ENCODE measurements at places on chromosomes 1 and 21. TPM values are rescaled to one million over a fixed set of nuclear protein-coding genes. Genes with fewer than 3 reads are reported as not detected.

The PGLYRP3 gene
- not detected for total RNA-seq

DNA sequence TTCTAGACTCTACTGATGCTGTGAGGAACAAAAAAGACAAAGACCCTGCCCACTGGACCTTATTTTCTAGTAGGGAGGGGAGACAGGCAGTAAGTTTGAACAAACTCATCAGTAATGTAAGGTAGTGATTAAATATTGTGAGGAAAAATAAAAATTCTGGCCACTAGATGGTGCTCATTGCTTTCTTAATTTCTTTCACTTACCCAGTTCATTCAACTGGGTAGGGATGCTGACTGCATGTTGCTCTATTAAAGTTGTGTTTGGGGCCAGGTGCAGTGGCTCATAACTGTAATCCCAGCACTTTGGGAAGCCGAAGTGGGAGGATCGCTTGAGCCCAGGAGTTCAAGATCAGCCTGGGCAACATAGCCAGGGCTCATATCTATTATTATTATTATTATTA is 6.3 kb upstream of the KYAT3 start:
- DNase-seq = no peak

- no peak for DNase-seq
Observed at GRCh38 chr1:209988706-209989105, 50.7 kb downstream of the SYT14 start.

DNA sequence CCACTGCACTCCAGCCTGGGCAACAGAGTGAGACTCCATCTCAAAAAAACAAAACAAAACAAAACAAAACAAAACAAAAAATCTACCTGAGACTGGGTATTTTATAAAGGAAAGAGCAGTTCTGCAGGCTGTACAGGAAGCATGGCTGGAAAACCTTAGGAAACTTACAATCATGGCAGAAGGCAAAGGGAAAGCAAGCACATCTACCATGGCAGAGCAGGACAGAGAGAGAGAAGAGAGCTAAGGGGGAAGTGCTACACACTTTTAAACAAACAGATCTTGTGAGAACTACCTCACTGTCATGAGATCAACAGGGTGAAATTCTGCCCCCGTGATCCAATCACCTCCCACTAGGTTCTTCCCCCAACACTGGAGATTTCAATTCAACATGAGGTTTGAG is 198.3 kb upstream of the SAMSN1 start:
- no peak for DNase-seq

Data from ovary (tissue), 10 donors.